ENCODE measurements at places on chromosomes 12 and 14.

GRCh38 chr12:131834798-131835615 lies 6.8 kb downstream of the MMP17 start:
- DNase-seq: no peak

- no peak for DNase-seq
These were observed 9.5 kb upstream of the SP7 start for GRCh38 chr12:53345486-53346188.

- DNase-seq: no peak
These were observed 97.7 kb downstream of the PPM1A start for GRCh38 chr14:60346706-60347105.

GRCh38 chr14:67917006-67917405 lies 97.4 kb downstream of the RAD51B start:
- no peak for DNase-seq

DNA sequence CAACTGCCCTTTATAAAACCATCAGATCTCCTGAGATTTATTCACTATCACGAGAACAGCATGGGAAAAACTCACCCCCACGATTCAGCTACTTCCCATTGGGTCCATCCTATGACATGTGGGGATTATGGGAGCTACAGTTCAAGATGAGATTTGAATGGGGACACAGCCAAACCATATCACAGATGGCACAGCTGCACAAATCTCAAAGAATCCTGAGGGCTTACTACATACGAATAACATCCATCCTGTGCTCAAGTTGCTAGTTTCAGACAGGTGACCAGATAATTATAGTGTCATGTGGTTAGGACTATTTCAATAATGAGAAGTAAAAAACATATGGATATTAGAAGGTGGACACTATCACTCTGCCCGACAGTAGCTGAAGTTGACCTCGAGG lies 211.2 kb downstream of the NUAK1 start:
- no peak for DNase-seq

GRCh38 chr12:131832321-131833231 lies 4.4 kb downstream of the MMP17 start:
- DNase-seq: no peak

GRCh38 chr14:99393059-99393655 lies 87.5 kb downstream of the SETD3 start:
- no peak for DNase-seq

DNA sequence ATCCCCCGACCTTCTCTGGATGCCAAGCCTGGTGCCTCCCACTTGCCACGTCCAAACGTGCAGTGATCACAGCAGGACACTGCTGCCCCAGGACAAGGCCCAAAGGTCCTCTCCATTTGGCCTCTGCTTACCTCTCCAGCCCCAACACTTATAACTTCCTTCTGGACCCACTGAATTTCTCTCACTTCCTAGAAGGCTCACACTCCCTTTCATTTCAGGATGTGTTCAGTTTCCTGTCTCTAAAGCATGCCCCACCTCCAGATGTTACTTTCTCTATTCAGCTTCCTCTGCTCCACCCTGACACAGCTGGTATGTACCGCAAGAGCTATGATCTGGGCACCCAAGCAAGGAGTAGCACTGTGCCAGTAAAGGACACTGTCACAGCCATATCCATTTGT lies 33.0 kb downstream of the CDKL1 start:
- no peak for DNase-seq

- no peak for DNase-seq
These were observed 597 bp downstream of the RNF31 start for GRCh38 chr14:24147761-24148428.

- no peak for DNase-seq
These were observed 33.0 kb upstream of the CFAP54 start for GRCh38 chr12:96456265-96456974.

GRCh38 chr12:45634273-45634917 lies 95.1 kb upstream of the ARID2 start:
- DNase-seq: no peak

DNA sequence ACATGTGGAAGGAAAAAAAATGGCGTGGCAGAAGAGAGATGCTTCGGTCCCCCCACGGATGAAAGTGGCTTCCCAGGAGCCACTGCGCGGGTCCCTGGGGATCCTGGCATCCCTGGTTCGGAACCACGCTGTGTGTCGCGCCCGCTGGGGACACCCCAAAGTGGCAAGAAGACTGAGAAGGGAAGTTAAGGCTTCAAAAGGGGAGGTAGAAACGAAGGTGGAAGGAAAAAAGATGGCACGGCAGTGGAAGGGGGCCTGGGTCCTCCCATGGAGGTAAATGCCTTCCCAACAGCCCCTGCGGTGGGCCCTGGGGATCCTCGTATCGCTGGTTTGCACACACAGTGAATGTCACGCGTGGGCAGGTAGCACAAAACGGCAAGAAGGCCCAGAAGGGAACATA lies 281.7 kb downstream of the ALG10 start:
- DNase-seq: no peak

DNA sequence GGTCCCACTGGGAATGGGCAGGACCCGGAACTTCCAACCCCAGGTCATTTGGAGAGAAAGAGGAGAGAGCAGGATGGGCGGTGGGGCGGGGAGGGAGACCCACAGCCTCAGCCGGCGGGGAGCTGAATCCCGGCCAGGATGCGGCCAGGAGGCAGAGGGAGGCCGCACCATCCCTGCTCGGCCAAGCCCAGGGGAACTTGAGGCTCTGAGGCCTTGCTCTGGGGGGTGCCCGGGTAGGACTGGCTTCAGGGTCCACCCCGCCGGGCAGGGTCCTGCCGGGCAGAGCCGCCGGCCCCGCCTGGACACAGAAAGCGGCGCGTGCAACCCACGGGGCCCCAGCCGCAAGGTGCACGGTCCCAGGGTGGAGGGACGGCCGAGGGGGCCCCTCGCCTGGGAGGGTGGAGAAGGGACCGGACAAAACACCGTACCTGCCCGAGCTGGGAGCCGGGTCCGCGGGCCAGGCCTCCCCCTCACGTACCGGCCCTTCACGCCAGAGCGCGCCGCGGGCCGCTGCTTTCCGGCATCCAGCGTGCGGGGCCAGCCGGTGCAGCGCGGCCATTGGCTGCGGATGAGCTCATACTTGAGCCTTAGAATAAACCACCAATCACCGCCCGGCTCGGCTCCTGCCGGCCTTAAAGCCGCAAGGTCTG lies at the start of gene RPS6KL1:
Gene RPS6KL1, minus strand, starts transcription at position 509 of the 650 bp plus-strand sequence. CDS start 1,719 bp downstream, outside the sequence.
- DNase-seq: peak; percentile 40

- no peak for DNase-seq
These were observed 659.1 kb downstream of the NRXN3 start for GRCh38 chr14:78829274-78829673.

- DNase-seq: no peak
These were observed 44.0 kb downstream of the TFCP2 start for GRCh38 chr12:51128919-51129318.

- DNase-seq: no peak
These were observed 65.2 kb upstream of the PDZRN4 start for GRCh38 chr12:41122894-41123293.

GRCh38 chr12:121697093-121697698 lies 15.4 kb upstream of the TMEM120B start:
- no peak for DNase-seq

- DNase-seq: no peak
These were observed 67.0 kb downstream of the PRKCH start for GRCh38 chr14:61388173-61388975.

DNA sequence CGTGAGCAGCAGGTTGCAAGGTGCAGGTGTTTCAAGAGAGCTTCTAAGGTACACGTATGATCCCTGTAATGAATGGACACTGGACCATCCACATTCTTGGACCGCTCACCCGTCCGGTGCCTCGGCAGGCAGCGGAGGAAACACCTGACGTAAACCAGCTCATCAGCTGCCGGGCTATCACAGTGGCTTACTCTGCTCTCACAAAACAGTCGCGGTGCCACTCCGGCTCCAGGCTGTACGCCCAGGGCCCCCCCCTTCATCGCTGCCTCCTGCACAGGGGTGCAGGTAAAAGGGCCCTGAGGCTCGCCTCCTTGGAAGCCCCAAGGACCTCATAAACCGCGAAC lies 436 bp downstream of the VPS33A start:
- DNase-seq: peak; percentile 38

DNA sequence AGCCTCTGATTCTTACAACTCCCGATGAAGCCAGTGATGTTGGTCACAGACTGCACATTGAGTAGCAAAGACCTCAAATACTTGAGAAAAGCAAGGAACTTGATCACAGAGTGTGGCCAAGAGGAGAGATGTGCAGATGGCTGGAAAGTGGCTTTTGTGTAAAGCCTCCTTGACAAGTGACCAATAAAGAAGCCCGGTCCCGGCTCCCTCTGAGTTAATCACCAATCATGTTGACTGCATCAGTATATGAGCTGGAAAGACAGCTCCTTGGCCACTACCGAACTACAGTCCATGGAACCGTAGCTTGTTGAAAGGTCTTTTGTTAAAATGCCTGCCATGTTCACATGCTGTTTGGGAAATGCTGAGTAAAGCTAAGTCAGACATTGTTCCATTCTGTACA lies 23.7 kb upstream of the SERPINA6 start:
- no peak for DNase-seq

- no peak for DNase-seq
These were observed 10.3 kb upstream of the SLCO1B3 start for GRCh38 chr12:20800160-20800559.

DNA sequence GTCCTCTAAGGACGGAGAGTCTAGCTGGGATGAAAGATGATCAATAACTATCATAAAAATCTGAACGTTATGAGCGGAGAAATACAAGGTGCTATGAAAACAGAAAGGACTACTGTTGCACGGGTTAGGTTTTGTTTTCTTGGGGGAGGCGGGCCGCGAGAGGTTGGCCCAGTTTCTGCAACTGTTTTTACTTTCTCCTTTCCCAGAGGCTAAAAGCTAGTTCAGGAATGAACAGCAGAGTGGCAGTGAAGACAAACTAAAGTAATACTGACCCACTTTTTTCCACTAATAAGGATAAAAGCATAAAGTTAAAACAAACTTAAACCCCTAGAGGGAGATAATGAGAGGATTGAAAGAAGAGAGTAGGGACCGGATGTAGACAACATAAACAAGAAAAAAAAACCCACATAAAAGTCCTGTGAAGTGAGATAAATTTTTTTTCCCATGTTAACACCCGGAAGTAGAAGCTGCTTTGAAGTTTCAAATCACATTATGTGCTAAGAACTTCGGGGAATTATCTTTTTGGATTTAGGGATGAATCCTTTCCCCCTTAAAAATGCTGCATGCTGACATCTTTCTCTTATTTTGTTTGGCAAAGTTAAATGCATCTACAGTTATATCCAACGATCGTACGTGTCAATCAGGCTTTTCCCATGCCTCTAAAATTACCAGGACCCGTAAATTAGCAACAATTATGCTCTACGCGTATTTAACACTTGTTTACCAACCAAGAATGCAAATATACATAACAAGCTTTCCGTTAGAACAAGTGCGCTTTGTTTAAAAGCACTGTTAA lies 1.0 kb upstream of the CDK17 start:
- DNase-seq: no peak

DNA sequence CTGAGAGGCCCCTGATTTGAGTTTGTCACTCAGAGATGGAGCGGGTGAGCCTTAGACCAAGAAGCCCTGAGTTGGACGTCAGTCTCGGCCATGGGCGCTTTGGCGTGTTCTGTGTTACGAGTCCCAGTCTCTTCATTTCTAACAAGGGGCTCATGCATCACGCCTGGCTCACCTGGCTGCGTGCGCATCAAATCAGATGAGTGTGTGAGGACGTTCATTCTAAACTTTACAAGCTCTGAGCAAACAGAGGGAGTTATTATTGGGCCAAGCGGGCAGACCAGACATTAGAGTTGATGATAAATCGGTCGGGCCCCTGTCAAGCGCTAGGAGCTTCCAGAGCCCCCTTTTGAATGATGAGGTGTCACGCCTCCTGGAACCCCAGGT lies 117.2 kb downstream of the CALM1 start:
- DNase-seq: no peak

DNA sequence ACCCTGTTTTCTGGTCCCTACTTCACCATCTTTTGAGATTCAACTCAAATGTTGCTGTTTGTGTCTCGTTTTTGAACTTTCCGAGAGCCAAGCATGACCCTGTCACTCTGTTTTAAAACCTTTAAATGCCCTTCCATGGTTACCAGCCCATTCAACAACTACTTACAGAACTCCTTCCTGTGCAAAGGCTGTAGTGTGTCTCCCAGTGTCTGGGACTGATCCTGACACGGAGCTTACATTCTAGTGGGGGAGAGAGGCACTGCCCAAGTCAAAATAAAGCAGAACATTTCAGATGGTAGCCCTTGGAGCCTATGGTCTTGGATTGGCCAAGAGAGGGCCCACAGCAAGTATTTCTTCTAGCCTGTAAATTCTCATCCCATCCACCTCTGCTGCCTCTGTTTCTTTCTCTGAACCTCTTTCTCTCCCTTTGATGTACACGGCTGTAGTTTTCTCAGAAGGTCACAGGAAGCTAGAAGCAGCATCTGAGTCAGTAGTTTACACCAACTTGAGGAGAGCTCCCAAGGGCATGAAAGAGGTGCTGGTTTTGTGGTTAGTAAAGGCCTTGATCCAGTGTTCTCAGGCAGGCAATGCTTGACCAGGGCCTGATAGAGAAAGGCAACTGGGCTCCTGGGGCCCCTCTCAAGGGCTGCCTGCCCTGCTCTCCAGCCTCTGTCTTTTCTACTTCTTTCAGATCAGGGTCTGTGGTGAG lies 42.3 kb upstream of the SLC24A4 start:
- no peak for DNase-seq

GRCh38 chr12:7180685-7181084 lies 8.8 kb upstream of the PEX5 start:
- DNase-seq: no peak

DNA sequence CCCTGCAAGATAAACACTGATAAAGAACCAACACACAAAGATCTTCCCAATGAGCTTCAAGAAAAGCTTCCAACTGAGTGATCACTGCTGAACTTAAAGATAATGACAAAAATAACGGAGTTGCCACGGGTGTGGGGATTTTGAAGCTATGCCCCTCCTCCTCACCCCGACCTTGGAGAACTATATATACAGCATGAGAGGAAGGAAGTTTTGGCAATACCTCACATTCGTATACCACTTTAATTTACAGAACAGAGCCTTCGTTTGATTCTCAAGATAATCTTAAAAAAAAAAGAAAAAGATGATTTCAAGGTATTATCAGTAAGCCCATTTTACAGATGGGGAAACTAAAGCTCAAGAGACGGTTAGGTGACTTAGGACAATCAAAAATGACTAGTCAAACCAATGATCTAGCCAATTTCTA lies 715 bp downstream of the NEK9 start:
- no peak for DNase-seq

DNA sequence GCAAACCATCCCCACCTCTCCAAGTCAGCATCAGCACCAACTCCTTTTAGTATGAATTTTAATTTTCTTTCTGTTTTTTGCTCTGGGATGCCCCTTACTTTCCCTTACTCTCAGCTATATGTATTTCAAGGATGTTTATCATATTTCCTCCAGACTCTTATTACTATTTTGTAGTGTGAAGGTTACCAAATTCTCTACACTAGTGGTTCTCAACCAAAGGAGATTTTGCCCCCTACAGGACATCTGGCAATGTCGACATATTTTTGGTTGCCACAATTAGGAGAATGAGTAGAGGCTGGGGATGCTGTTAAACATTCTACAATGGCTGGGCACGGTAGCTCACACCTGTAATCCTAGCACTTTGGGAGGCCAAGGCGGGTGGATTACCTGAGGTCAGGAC lies 29.1 kb upstream of the SOS2 start:
- DNase-seq: no peak

Data from activated CD4-positive, CD25-positive, alpha-beta regulatory T cell (primary cell).